Spleen (tissue), 13 donors: ENCODE measurements at places on chromosomes 1 and 21. TPM values are rescaled to one million over a fixed set of nuclear protein-coding genes. Genes with fewer than 3 reads are reported as not detected.

Gene OLFML3
- 6.8 TPM for total RNA-seq

Gene SPATA46
- total RNA-seq, result not detected

Gene CCDC17
- 5.3 TPM for total RNA-seq

GRCh38 chr1:45979074-45979777, 153.2 kb downstream of the PIK3R3 start:
- H3K4me3 ChIP-seq, result no peak overlapping the region
- no peaks in the 10 kb centered on the region for H3K4me1 ChIP-seq
- H3K27me3 ChIP-seq, result no peaks in the 10 kb centered on the region
- H3K36me3 ChIP-seq, result no peaks in the 10 kb centered on the region
- DNase-seq, result no peak
- H3K27ac ChIP-seq, result no peak overlapping the region

DNA sequence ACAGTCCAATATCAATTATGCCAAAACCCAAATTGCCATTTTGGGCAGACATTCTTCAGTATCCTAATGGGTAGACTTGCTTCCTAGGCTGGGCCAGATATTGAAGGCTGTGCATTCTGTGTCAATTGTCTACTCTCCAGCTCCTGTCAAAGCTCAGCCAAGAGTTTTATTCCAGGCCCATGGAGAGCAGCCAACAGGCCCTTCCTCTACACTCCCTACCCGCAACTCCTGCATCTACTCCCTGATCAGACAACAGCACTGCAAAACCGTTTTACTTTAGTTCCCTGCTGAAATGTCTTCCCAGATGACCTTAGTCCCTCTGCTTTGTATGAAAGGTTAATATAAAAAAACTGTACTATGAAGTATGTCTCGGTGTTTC, 6.6 kb upstream of the ADORA3 start:
- H3K4me3 ChIP-seq, result no peak overlapping the region
- H3K27ac ChIP-seq, result peak overlapping the region; percentile 98
- no peaks in the 10 kb centered on the region for H3K27me3 ChIP-seq
- H3K4me1 ChIP-seq, result peaks cover 89% of the 10 kb centered on the region
- DNase-seq, result no peak

GRCh38 chr1:19430121-19431068, 54.9 kb downstream of the CAPZB start:
- no peaks in the 10 kb centered on the region for H3K27me3 ChIP-seq
- no peak overlapping the region for H3K27ac ChIP-seq
- no peak overlapping the region for H3K4me3 ChIP-seq
- H3K36me3 ChIP-seq, result peaks cover 35% of the 10 kb centered on the region

- H3K4me3 ChIP-seq, result no peak overlapping the region
- peak overlapping the region; percentile 51 for H3K27ac ChIP-seq
- no peak for DNase-seq
- peaks cover 76% of the 10 kb centered on the region for H3K4me1 ChIP-seq
- H3K36me3 ChIP-seq, result peaks cover 8% of the 10 kb centered on the region
Observed at GRCh38 chr1:18939398-18940302, 16.8 kb downstream of the IFFO2 start.

- no peak overlapping the region for H3K4me3 ChIP-seq
- no peak for DNase-seq
Observed at GRCh38 chr1:22553991-22554522, 9.2 kb upstream of the EPHA8 start.

- H3K27me3 ChIP-seq, result no peaks in the 10 kb centered on the region
- peaks cover 38% of the 10 kb centered on the region for H3K4me1 ChIP-seq
- no peak overlapping the region for H3K4me3 ChIP-seq
- no peaks in the 10 kb centered on the region for H3K36me3 ChIP-seq
- H3K27ac ChIP-seq, result peak overlapping the region; percentile 85
Observed at GRCh38 chr1:204102739-204103430, 30.0 kb downstream of the SOX13 start.

DNA sequence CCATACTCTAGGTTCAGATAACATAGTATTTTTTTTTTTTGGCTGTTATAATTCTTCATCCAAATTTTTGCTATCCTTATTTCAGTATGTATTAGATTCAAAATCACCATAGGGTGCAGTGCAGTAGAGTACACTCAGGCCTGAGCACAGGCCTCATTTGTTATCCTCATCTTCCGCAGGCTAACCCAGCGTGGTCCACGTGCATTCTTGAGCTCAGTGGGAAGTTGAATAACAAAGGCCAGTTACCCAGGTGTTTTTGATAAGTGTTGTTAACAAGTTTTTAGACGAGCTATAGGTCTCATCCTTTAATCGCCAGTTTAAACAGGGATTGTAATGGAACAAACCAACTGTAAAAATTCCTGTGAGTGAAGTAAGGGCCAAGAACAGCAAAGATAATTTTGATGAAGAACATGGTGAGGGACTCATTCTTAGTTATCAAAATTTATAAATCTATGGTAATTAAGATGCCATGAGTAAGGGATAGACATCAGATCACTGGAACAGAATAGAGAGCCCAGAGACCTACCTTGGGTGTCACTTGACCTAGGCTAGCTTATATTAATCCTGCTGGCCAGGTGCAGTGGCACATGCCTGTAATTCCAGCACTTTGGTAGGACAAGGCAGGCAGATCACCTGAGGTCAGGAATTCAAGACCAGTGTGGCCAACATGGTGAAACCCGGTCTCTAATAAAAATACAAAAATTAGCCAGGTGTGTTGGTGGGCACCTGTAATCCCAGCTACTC, 22.0 kb downstream of the FLVCR1 start:
- DNase-seq, result no peak
- no peak overlapping the region for H3K27ac ChIP-seq
- H3K4me3 ChIP-seq, result no peak overlapping the region
- no peaks in the 10 kb centered on the region for H3K27me3 ChIP-seq

GRCh38 chr1:227546059-227546458, 17.3 kb upstream of the ZNF678 start:
- H3K27me3 ChIP-seq, result peaks cover 8% of the 10 kb centered on the region
- H3K36me3 ChIP-seq, result no peaks in the 10 kb centered on the region
- no peak overlapping the region for H3K27ac ChIP-seq
- peak; percentile 67 for DNase-seq

- no peak overlapping the region for H3K4me3 ChIP-seq
- no peak for DNase-seq
- no peak overlapping the region for H3K27ac ChIP-seq
- H3K4me1 ChIP-seq, result peaks cover 4% of the 10 kb centered on the region
- no peaks in the 10 kb centered on the region for H3K27me3 ChIP-seq
Observed at GRCh38 chr1:172452536-172453152, 8.8 kb upstream of the PIGC start.

DNA sequence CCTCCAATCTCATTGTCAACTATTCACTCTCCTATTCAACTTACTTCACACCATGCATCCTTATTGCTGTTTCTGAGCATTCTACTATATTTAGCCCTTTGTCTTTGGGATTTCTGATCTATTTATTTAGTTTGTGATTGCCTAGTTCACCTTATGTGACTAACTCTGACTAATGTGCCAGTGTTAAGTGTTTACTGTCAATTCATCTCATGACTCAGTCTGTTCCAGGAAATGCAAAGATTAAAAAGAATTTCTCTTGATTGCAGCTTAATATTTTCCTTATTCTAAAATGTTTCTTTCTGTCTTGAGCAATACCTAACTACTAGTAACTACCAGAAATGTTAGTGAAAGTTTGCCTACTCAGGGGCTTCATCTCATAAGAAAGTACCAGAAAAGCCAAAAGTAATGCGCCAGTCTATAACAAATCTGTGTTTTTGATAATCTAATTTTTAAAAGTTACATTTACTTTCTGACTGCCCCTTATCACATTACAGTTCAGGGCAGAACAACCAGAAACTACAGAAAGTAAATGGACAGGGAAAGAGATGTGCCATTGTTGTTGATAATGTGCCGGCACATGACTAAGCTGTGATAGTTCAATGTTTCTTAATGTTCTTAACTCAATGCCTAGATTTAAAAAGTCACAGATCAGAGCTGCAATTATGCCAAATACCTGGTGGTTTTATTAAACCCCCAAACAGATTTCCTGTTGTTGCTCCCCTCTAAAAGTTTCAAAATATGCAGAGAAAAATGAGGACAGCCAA, 556.5 kb downstream of the PTBP2 start:
- no peaks in the 10 kb centered on the region for H3K4me1 ChIP-seq
- H3K36me3 ChIP-seq, result no peaks in the 10 kb centered on the region
- no peak for DNase-seq
- H3K27ac ChIP-seq, result no peak overlapping the region

GRCh38 chr21:44897326-44898010, 23.2 kb downstream of the ITGB2 start:
- H3K4me1 ChIP-seq, result no peaks in the 10 kb centered on the region
- no peak overlapping the region for H3K4me3 ChIP-seq
- peak; percentile 85 for DNase-seq
- H3K36me3 ChIP-seq, result peaks cover 69% of the 10 kb centered on the region
- peak overlapping the region; percentile 60 for H3K27ac ChIP-seq
- no peaks in the 10 kb centered on the region for H3K27me3 ChIP-seq

DNA sequence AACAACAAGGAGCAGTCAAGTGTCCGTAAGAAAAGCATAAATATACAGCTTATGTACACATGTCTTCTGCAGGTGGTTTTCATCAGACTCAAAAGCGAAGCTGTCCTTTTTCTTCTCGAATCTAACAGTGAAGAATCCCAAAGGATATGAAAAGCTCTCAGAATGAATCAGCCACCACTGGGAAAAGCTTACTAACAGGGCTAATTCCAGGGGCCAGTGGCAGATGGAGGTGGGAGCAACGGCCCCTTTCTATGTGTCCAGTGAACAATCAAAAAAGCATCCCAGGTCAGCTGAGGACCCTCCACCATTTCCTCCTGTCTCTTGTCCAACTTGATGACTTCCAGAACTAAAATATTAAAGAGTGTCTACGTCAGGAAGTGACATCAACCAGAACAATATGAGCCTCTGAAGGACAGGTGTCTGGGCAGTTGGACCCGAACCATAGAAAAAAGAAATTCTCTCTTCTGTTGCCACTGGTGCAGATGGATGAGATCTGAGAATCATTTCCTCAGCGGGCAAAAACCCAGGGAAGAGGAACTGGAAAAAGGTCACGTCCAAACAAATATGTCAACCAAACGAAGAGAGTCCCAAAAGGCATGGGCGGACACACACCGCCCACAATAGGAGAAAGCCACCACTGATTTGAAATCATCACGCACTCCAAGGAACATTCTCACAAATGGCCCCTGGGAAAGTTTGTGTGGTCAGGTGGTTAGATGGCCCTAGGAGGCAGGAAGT, 70.4 kb upstream of the TIAM1 start:
- no peak overlapping the region for H3K4me3 ChIP-seq
- no peak for DNase-seq
- H3K27ac ChIP-seq, result no peak overlapping the region
- H3K36me3 ChIP-seq, result no peaks in the 10 kb centered on the region

DNA sequence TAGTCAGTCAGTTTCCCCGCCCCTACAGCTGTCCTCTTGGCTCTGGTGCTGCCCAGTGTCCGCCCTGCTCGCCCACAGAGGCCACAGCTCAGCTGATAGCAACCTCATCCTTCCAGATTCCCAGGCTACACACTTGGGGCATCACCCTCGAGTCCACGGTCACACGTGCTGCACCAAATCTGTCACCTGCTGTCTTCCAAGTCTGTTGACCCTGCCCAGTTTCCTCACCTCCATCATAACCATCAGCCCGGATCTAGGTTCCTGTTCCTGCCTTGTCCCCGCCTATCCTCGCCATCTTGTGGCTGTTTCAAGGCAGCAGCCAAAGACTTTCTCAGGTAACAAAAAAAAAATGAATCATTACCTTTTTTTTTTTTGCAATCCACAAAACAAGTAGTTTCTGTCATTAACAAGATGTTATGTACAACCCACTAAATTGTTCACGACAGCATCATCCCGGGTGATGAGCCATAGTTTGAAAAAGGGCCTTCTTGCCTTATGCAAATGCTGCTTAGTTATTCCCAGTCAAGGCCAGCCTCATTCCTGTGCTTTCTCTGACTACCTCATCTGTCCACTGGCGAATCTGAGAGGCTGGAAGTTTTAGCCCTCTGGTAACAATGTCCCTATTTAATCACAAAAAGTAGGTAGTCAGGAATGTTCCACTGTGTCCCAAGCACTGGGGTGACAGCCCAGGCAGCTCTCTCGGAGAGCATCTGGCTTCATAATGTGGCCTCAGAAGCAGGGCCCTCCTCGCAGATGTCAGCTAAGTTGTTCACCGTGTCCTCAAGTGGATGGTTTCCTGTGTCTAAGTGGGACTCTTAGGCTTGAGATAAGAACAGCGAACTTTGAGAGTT, 4.9 kb upstream of the MIIP start:
- DNase-seq, result no peak
- no peaks in the 10 kb centered on the region for H3K27me3 ChIP-seq
- no peak overlapping the region for H3K4me3 ChIP-seq
- peak overlapping the region; percentile 59 for H3K27ac ChIP-seq
- H3K4me1 ChIP-seq, result peaks cover 20% of the 10 kb centered on the region
- H3K36me3 ChIP-seq, result peaks cover 36% of the 10 kb centered on the region

GRCh38 chr1:6495041-6495441, 3.6 kb upstream of the PLEKHG5 start:
- DNase-seq, result no peak
- H3K4me3 ChIP-seq, result peak overlapping the region; percentile 80
- H3K27ac ChIP-seq, result peak overlapping the region; percentile 86
- peaks cover 44% of the 10 kb centered on the region for H3K4me1 ChIP-seq
- H3K27me3 ChIP-seq, result peaks cover 5% of the 10 kb centered on the region

- peaks cover 8% of the 10 kb centered on the region for H3K4me1 ChIP-seq
- H3K4me3 ChIP-seq, result no peak overlapping the region
- DNase-seq, result no peak
- peaks cover 91% of the 10 kb centered on the region for H3K36me3 ChIP-seq
- H3K27ac ChIP-seq, result no peak overlapping the region
- H3K27me3 ChIP-seq, result no peaks in the 10 kb centered on the region
Observed at GRCh38 chr1:108141621-108142020, 58.5 kb downstream of the SLC25A24 start.

DNA sequence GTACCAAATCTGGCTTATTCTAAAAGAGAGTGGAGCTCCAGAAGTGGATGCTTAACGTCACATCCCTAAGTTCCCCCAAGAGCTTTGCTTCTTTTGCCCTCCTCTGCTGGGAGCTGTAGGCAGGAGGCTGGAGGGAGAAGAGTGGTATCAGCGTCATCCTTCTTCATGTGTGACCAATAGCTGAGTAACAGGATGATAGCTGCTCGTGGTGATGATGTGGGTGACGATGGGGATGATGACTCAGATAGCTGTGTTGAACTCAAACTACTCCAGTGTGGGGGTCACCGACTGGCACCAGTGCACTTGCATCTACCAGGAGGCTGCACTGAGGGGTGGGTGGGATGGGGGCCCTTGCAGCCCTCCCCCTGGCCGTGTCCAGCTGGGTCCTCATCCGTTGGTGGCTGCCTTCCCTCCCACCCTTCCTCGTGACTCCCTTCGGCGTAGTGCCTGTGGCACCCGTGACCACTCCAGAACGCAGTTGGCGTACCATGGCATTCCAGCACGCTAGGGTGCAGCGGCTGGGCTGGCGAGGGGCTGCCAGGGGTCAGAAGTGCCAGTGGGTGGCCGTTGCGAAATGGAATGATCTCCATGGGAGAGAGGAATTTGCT, 1.1 kb downstream of the IGFN1 start:
- no peaks in the 10 kb centered on the region for H3K4me1 ChIP-seq
- H3K36me3 ChIP-seq, result no peaks in the 10 kb centered on the region
- H3K27me3 ChIP-seq, result peaks cover 20% of the 10 kb centered on the region
- DNase-seq, result peak; percentile 38
- no peak overlapping the region for H3K27ac ChIP-seq
